ENCODE measurements at places on chromosomes 4 and X.

DNA sequence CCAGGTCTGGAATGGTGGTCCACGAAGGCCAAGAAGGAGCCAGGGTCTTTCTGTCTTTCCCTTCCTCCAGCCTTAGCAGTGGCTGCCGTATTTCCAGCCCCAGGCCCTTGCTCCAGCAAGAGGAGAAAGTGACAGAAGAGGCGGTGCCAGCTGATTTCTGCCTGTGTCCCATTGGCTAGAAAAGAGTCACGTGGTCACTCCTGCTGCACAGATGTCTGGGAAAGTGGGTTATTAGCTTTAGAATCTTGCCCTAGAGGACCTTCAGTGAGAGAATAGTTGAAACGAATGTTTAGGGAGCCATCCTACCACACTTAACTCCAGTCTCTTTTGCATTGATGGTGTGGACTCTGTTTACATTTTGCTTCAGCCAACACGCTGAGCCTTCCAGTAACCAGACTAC, 99.3 kb upstream of the BCOR start:
- DNase-seq, result no peak

DNA sequence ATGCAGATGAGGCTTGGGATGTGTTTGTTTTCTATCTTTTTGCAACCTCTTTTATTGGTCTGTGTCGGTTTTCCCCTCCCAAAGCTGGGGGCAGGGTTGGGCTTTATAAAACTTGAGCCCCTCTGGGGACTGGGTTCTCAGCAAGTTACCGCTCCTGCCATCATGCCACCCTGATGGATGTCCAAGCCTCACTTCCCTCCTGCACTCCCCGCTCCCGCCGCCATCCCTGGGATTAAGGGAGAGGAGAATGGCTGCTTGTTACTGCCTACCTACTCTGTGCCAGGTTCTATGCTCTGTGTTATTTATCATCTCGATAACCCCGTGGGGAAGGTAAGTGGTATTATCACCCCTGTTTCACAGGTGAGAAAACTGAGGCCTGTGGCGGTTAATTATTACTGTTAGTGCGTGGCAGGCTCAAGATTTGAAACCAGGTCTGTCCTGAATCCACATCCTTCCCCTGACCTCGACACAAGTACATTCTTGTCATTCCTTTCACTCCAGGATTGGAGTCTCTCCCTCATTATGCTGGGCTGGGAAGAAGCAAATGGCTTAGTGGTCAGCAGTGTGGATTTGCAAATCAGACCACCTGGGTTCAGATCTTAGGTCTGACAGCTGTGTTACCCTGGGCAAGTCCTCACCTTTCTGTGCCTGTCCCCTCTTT, 4.5 kb downstream of the UBA1 start:
- DNase-seq, result no peak

DNA sequence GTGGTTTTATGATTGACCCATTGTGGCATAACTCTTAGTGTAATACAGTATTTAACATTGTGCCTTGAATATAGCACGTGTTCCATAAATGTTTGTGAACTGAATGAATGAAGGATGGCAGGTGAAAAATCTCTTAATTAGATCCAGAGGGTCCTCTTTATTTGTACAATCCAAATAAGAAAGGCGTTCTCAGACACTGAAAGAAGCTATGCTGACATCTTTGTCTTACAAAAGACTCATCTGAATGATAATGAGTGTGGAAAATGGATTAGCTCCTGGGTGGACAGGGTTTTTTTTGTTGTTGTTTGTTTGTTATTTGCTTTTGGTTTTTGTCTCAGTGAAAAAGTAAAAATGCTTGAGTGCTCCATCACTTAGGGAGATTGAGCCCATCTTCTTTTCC, 62.7 kb downstream of the NEUROG2 start:
- no peak for DNase-seq

- DNase-seq, result no peak
Observed at GRCh38 chr4:146334862-146335449, 120.6 kb downstream of the REELD1 start.

GRCh38 chr4:11507920-11508319, 79.2 kb upstream of the HS3ST1 start:
- DNase-seq, result no peak

DNA sequence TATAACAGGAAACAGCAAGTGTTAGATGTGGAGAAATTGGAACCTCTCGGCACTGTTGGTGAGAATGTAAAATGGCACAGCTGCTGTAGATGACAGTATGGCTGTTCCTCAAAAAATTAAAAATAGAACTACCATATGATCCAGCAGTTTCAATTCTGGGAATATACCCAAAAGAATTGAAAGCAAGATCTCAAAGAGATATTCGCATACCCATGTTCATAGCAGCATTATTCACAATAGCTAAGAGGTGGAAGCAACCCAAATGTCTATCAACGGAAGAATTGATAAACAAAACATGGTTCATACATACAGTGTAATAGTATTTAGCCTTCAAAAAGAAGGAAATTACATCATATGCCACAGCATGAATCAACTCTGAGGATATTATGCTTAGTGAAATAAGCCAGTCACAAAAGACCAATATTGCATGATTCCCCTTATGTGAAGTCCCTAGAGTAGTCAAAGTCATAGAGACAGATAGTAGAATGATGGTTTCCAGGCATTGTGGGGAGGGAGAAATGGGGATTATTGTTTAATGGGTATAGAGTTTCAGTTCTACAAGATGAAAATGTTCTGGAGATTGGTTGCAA, 467.7 kb downstream of the IDS start:
- DNase-seq, result no peak

- DNase-seq, result no peak
Observed at GRCh38 chrX:82163701-82164100, 961.8 kb downstream of the SH3BGRL start.

DNA sequence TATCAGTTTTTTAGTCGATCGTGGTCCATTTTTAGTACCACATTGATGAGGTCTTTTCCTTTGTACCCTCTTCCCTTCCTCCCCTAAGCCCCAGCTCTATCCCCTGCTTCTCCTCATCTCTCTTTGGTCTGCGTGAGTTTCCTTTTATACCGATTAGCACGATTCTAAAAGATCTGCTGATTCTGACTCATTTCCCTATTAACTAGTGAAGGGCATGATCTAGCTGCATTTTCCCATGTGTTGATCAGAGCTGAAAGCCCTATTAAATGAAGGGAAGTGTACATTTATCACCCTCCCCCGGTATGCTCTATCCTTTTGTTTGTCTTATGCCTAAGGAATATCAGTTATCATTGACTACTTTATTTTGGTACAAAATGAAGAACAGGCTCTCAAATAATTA, 181.7 kb upstream of the NPY2R start:
- no peak for DNase-seq

GRCh38 chr4:186885289-186885688, 161.6 kb upstream of the FAT1 start:
- no peak for DNase-seq

DNA sequence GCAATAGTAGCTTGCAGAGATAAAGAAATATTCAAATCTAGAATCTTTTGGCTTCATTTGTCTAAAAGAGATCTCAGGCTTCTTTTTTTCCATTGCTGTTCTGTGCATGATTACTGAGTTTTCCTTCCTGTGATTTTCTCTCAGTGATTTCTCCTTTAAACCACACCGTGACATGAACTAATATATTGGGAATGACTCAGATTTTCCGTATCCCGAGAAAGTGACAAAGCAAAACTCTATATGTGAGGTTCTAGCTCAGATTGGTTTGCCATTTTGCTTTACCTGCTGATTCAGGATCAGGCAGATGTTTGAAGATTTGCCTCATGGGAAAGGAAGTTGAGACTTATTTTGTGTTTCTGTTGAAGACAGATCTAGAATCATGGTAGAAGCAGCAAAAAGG, 59.4 kb downstream of the MTHFD2L start:
- DNase-seq, result peak; percentile 22

- DNase-seq, result no peak
Observed at GRCh38 chr4:74777531-74777930, 16.8 kb downstream of the BTC start.

DNA sequence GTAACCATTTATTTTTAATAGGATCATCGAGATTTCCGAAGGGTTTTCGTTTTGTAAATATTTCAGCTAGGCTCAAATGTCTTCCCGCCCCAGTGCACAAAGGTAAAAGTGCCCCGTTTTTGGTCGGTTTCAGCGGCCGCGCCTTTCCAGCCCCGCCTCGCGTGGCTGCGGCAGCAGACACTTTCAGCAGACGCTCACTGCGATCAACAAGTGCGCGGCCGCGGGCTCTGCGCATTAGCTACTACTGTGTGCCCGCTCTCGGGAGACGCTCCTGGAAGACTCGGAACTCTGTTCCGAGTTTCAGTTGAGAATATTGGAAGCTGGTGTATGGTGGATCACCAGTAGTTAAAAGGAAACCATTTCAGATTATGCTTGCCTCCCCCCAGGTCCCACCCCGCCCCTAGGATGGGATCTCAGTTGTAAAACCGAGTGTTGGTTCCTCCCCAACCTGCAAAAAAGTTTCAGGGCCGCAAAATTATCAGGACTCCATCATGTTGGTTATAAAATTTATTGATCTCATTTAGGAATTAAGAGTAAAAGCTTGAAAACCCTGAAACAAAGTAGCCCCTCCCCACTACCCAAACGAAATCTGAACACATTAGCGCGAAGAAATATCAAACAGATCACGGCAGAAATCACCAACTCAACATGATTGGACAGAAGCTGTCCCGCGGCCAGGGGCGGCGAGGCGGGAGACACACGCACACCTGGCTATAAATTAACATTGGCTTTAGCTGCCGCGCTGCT, 2.2 kb downstream of the SOX3 start:
- DNase-seq, result no peak

DNA sequence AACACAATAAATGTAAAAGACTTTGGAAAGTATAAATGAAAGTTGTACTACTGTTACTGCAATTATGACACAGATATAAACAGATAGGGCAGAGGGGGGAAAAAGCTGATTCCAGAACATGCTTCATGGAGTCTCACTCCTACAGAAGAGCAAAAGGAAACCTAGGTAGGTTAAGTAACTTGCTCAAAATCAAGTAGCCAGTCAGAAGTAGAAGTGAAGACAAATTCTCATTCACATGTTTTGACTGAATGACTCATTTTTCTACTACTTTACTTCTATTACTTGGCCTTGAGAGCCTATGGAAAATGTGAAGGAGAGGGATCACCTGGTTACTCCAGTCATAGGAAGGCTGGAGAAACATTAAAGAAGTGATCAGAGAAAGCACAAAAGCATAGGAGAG, 23.6 kb upstream of the RASGEF1B start:
- no peak for DNase-seq

DNA sequence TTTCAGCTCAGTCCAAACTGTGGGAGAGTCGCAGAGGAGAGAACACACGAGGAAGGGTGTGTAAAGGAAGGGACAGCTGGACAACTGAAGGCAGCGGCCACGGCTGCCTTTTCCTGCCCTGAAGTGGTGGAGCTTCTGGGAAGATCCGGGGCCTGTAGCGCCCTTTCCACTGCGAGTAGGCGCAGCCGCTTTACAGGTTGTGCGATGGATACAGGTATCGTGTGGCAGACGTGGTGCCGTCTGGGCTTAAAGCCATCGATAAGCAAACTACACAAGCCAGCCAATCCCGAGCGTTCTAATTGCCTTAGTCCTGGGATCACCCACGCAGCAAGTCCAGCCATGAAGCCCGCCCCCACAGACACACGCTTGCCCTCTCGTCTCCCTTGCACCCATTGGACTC, 15.4 kb downstream of the NKX6-1 start:
- no peak for DNase-seq

DNA sequence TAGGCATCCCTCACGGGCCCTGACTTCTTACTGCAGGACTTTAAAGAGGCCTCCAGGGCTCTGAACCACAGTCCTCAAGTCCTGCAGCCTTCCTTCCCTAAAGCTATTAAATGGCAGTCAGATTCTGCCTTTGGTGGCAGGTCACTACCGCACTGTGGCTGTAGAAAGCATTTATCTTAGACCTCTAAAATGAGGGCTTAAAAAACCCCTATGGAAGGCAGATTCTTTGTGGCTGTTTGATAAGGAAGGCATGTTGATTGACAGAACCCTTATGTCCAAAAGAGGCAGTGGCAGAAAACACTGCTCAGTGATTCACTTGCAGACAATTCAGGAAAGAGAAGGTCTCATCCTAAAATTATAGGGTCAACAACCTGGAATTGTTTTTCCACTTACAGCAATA, 79.2 kb downstream of the FBXL5 start:
- no peak for DNase-seq

DNA sequence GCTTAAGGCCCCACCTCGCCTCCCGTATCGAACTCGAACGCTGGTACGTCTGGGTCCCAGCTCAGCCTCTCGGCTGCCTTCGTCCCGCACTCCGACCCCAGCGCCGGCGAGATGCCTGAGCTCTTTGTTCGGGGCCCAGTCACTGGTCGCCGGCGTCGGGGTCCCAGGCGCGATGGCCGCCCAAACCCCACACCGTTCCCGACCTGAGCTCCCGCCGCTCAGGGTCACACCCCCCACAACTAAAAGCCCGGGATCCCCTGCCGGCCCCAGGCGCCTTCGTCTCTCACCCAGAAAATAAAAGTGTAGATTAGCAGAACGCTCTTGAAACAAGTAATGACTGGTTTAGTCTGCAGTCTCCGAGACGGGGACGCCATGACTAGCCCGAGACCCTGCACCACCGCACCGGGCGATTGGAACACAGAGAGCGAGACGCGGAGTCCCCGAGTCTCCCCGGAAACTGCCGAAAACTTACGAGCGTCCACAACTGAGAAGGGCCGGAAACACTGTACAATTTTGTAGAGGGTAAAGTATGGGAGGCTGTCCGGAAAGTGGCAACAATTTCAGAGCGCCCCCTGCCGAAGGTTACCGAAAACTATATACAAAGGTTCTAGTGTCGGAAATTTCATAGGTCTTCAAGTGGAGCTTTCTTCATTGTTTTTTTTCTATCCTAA, at the start of gene TSPAN6:
Gene TSPAN6 (minus strand): TSS at position 486 of the 671 bp plus-strand sequence. CDS start 112 bp downstream, at position 374.
- peak; percentile 71 for DNase-seq

DNA sequence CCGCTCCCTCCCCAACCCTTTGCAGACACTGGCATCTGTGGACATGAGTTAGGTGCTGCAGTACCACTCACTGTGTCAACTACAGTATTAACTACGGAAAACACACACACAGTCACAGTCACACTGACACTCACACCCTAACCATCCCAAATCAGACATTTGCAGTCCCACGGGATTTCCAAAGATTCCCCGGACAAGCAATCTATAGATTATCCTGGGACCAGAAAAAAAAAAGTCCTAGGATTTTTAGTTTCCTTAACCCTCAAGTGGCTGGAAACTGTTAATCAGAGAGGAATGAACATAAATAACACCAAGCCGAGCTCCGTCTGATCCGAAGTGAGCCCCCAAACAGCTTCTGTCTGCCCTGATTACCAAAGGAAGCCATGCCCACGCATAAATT, 81.9 kb upstream of the DHRSX start:
- no peak for DNase-seq

DNA sequence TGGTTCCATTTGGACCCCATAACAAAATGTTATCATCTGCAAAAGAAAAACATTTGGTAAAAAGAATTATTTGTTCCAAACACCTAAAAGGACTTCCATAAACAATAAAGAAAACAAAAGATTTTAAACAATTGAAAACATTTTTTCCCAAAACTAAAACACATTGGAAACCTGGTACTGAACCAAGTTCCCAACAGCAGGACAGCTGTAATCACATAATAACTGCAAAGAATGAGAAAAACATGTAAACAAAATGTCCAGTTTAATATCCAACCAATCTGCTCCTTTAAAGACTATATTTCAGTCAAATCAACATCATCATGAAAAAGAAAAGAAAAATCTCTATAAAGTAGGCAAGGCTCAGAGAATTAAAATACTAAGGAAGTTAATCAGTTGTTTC, 36.3 kb downstream of the PRDM5 start:
- DNase-seq, result no peak

- no peak for DNase-seq
Observed at GRCh38 chrX:83185010-83185409, 323.1 kb upstream of the POU3F4 start.

GRCh38 chr4:41709844-41710481, 38.6 kb downstream of the PHOX2B start:
- DNase-seq, result no peak

Measured in suppressor macrophage (primary cell).